Sigmoid colon (tissue), 7 donors: ENCODE measurements at places on chromosomes 7 and 10. TPM values are rescaled to one million over a fixed set of nuclear protein-coding genes. Genes with fewer than 3 reads are reported as not detected.
A peak's percentile ranks its signal among the peaks of the same experiment; 100 is the strongest.

FGFBP3 gene
- not detected for total RNA-seq

MYO1G gene
- total RNA-seq: 1.1 TPM

FGL2 gene
- total RNA-seq: 64.8 TPM

CDHR1 gene
- total RNA-seq: 0.33 TPM

ASB10 gene
- total RNA-seq: not detected

DNA sequence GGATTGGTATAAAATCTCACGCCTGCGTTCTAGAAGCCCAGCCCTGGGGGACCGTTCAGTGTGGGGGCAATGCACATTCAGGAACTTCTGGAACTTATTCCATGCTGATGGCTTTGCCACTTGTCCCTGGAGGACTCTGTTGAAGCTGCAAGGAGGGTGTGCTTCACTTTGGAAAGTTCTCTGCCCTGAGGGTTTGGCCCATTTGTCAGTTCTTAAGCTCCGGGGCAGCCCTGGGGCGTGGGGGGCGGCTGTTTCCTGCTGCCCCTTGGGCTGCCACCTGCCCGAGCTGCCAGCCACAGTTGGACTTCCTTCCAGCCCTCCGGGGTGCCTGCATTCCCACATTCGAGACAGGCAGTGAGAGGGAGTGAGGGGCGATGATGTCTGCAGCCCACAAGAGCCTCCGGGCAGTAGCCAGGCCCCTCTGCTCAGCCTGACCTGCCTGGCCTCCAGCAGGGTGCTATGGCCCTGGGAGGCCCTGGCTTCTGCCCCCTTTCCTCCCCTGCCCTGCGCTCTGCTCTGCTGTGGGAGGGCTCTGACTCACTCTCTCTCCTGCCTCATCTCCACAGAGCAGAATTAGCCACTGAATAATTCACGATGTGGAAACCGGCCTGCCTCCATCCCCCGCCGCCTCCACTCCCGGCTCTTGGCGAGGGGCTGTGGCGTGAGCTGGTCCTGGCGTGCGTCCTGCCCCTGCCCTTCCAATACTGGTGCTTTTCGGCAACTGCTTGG, 1.9 kb downstream of the TTYH3 start:
- DNase-seq: peak; percentile 86

DNA sequence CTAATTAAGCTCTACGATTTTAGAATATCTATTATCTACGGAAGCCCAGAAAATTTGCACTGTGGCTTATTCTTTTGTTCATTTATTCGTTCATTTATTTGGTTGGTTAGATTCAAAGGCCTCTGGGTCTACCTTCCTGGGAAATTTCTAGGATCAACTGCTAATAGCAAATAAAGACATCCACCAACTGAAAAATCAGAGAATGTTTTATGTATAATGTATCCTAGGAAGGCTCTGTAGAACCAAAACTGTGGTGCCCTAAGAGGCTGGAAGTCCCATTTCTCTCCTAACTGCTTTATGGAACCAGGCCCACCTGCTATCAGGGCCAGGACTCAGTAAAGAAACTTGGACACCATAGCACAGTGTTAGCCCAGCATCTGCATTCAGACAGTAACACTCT, 923.4 kb upstream of the AUTS2 start:
- DNase-seq: no peak

GRCh38 chr10:131693766-131694165, 207.0 kb upstream of the PPP2R2D start:
- DNase-seq: no peak

DNA sequence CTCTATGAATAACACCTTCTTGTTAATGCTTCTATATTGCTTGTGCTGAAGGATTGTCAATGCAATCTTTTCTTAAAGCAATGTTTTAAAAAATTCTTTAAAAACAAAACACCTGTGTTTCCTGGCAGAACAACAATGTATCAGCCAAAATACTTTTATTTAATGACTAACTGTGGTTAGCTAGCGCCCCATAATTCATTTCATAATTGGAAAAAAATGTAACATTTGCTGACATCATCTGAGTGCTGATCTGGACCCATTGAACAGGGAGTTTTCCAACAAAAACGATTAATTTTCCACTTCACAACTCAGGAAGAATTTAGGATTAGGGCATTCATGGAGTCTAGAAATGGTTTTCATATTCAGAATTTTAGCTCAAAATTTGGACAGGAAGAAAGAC, 137.6 kb upstream of the CDK6 start:
- no peak for DNase-seq

DNA sequence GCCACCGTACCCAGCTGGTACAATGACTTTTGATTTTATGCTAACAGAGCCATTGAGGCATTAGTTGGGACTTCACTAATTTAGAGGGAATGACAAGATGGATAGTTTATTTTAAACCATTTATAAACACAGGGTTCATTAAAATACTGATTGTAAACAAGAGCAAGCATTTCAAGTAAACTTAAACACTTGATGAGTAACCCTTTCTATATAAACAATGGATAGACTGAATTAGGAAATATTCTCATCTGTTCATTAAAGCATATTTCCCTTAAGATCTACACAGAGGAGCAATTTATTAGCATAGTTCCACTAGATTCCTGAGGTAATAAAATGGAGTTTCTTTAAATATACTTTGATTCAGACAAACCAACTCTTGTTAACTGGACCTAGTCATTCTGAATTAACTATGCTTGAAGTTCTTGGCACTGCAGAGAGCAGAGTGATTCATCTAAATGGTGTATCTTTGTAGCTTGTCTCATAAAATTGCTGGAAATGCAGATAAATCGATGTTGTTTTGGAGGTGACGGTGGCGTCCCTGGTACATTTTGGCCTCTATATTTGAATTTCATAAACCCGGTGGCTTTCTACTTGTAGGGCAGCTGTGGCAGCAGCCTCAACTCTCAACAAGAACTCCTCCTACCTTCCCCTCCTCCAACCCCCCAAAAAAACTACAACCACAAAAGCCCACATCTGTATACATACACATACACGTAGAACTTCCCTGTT, 15.4 kb upstream of the VDAC2 start:
- peak; percentile 9 for DNase-seq

DNA sequence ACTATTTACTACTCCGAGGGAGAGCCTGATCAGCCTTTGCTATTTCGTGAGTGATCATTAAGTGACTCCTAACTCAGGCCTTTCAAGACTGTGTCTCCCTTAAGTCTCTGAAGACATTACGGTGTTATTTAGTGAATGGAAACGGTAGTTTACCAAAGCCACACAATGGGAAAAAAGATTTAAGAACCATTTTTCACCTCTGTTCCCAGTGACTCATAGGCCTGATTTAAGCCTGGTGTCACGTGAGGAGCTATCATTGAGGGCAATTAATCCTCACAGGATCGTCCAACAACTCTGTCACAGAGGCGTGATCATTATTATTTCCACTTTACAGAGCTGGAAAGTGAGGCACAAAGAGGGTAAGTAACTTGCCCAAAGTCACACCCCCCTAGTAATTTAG, 20.3 kb downstream of the C10orf90 start:
- no peak for DNase-seq

DNA sequence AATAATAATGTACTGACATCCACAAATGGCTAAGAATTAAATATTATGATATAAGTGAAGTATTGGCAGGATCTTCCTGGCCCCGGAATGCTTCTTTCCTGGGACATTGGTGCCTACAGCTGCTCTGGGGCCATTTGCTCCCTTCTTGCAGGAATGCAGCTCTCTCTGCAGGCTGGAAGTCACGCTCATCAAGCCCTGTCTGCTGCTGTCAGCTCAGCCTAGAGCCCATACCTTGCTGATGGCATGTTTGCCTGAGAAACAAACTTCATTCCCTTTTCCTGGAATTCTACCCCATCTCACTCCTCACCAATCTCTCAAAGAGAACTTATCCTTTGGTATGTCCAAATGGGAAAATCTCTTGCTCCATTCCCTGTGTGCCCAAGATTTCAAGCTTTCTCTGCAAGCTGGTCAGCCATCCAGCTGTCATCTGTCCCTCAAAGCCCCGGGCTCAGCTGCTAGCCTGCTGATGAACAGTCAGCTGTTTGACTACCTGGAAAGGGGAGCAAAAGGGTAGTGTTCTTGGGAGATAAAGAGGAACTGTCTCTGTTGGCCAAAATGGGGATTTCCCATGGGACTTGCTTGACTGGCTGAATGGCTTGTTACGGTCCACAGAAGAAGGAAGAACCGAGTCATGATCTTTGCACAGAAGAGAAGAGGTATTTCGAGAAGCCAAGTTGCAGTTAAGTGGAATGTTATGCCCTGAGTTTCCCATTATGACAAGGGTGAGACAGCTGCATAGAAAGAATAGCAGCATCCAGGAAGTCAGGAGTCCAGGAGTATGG, 12.0 kb upstream of the RASSF4 start:
- DNase-seq: peak; percentile 48

DNA sequence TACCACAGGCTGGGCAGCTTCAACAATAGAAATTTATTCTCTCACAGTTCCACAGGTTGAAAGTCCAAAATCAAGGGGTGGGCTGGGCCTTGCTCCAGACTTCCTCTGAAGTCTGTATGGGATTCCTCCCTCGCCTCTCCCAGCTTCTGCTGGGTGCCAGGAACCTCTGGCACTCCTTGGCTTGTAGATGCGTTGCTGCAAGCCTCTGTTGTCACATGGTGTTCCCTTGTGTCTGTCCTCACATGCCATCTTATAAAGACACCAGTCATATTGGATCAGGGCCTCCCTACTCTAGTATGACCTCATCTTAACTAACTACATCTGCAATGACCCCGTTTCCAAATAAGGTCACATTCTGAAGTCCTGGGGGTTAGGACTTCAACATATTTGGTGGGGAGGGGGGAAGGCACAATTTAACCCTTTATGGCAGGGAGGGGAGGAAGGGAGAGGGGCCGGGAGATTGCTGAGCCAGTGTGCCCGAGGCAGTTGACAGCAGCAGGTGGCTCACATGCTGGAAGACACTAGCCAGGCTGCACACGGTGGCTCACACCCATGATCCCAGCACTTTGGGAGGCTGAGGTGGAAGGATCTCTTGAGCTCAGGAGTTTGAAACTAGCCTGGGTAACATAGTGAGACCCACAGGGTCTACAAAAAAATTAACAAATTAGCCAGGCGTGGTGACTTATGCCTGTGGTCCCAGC, 18.8 kb downstream of the ZNF282 start:
- DNase-seq: no peak

- DNase-seq: no peak
Measured at GRCh38 chr10:32377458-32378259, 30.7 kb upstream of the EPC1 start.

- DNase-seq: no peak
Measured at GRCh38 chr7:65454469-65454868, 80.8 kb downstream of the ZNF92 start.
